ENCODE measurements at places on chromosomes 5 and 9.

GRCh38 chr5:140116716-140117115, 2.8 kb downstream of the PURA start:
- DNase-seq = no peak

DNA sequence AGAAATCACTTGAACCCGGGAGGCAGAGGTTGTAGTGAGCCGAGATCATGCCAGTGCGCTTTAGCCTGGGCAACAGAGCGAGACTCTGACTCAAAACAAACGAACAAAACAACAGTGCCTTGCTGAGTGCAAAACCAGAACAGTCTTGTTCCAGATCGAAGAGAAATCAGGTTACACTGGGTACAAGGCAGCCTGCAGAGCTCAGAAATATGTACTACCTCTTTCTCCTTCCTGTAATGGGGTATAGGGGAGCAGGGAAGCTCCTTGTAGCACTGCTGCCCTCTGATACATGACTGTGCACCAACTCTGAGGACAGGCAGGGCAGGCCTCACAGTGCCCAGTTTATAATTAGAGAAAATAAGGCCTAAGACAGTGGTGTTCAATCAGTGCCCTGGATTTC, 24.7 kb downstream of the TBC1D2 start:
- no peak for DNase-seq

- no peak for DNase-seq
These were observed 211.4 kb upstream of the TUSC1 start for GRCh38 chr9:25889661-25890060.

DNA sequence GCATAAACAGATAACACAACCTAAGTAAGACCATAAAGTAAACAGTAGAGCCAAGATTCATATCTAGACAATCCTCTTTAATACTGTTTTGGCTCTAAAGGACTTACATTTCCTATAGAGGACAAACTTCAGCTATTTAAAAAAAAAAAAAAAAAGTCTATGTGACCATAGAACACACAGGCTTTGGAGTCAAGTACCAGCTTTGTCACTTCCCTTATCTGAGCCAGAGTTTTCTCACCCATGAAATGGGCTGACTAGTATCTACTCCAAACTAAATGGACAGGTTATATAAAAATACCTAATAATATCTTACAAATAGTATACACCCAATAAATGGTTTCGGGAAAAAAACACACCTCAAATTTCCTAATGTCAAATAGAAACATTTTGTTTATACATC, 81.3 kb downstream of the STRBP start:
- DNase-seq = no peak

DNA sequence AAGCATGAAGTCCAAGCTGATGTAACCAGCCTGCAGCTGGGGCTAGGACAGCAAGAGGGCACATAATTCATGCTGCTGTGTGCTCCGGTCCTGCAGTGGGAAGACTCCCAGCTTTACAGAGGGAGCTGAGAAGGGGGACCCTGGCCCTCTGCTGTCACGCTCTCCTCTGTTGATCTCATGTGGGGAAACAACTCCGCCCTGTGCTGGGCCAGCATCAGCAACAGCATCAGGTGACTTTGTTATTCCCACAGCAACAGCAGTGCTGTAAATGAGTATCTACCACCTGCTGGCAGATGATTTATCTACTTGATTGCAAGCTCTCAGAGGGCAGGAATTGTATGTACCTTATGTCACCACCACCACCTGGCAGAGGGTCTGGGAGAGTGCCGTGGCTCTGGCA, 176.2 kb downstream of the COL23A1 start:
- no peak for DNase-seq

- peak; percentile 2 for DNase-seq
These were observed 183.3 kb downstream of the SEMA5A start for GRCh38 chr5:9362600-9362999.

DNA sequence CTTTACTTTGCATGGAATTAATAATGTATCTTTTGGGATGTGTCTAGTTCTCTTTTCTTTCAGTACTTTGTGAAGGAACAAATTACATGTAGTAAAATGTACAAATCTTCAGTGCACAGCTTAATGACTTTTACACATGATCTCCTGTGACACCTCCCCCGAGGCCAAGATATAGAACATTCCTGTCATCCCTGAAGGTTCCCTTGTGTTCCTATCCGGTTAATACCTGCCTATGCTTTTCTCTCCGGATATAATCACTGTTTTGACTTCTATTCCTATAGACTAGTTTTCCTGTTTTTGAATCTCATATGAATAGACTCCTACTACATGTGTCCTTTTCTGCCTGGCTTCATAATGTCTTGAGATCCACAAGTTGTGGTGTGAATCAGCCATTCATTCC, 21.5 kb downstream of the STC2 start:
- DNase-seq = no peak

- DNase-seq = no peak
These were observed 147.3 kb downstream of the FAM114A2 start for GRCh38 chr5:153891394-153891793.

- no peak for DNase-seq
These were observed 48.2 kb downstream of the CHD1 start for GRCh38 chr5:98880598-98880997.

- peak; percentile 93 for DNase-seq
These were observed 2.8 kb downstream of the DCAF12 start for GRCh38 chr9:34123682-34124081.

GRCh38 chr9:106032978-106033377, 338.6 kb downstream of the TMEM38B start:
- no peak for DNase-seq

DNA sequence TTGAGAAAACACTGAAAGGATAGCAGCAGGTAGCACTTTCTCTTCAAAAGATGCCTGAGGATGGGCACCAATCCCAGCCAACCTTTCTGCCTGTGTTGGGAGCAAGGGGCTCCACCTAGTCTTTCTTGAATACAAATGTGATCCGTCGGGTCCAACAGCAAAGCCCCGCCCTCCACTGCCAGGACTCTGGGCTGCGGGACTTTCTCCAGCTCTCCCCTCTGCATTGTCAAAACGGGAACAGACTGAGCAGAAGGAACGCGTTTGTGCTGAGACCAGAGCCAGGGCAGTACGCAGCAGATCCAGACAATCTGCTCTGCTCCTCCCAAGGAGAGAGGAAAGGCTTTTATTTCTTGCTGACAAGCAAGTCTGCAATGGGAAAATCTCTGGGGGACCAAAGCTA, 139.7 kb downstream of the SEC61B start:
- DNase-seq = peak; percentile 49

All from suppressor macrophage treated with lipopolysaccharide for 4 hours (primary cell).